ENCODE measurements at places on chromosomes 2 and 18.

- DNase-seq = no peak
Measured at GRCh38 chr2:12514631-12515437, 201.9 kb upstream of the TRIB2 start.

DNA sequence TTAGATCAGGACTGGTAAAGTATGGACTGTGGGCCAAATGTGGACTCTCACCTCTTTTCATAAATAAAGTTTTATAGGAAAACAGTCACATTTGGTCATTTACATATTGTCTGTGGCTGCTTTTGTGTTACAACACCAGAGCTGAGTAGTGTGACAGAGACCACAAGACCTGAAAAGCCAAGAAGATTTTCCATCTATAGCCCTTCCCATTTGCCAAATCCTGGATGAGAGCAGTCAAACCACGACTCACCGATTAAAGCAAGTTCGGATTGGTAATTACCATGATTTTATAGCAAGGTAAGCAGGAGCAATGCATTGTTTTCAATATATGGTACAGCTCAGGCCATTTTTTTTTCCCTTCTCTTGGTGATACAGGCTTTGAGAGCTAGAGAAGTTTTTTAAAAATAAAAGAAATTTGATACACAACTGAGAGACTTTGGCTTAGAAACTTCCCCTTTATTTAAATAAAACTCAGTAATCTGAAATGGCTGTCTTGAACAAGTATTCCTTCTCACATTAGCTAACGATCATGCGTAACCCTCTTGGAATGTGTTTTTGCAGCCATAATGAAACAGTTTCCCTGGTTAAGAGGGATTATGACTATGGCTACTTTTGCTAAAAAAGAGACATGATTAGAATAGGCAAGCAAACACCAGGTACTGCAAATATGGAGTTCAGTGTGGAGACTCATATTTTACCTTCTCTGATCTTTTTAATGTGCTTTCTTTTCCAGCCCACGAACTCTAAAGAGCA lies 9.5 kb upstream of the MALL start:
- no peak for DNase-seq

DNA sequence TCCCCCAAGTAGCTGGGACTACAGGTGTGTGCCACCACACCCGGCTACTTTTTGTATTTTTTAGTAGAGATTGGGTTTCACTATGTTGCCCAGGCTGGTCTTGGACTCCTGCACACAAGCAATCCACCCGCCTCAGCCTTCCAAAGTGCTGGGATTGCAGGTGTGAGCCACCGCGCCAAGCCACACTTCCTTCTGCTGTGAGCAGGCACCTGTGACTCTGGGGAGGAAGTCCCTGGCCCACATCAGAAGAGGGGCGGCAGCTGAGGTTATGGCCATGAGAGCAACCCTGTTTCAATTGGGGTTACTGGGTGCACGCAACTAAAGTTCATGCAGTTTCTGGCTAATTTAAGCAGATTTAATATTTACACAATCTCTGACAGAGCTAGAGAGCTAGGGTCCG lies 91.0 kb downstream of the PLB1 start:
- DNase-seq = no peak

GRCh38 chr2:8590938-8591337 lies 90.9 kb upstream of the ID2 start:
- DNase-seq = no peak

DNA sequence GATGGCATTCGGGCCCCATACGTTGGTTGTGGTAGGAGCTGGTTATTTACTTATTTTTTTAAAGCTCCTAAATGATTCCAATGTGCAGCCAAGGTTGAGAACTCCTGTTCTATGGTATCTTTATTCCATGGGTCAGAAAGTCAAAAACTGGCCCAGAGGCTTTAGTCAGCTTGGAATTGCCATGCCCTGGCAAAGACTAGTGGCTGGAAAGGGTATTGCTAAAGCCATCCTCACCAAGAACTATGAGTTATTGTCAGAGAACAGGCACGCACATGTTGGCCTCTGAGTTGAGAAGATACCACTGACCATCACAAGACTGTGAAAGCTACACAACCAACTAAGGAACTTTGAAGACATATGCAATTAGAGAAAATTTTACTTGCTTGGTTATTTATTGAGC lies 47.9 kb upstream of the ACMSD start:
- no peak for DNase-seq

DNA sequence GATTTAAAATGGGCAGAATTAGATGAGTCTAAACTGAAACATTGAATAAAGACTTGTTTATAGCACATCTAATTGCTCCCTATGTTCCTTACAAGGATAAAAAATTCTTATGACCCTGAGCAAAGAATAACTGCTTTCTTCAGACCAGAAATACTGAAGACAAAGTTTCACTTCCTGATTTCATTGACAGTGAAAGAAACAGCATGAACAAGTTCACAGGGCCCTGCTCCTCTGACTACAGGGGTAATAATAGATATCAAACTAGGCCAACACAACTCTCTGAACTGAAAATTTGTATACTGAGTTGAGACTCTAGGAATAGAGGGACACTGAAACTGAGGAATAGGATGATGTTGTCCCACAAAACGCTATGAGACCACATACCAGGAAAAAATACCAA lies 1383.3 kb upstream of the CDH2 start:
- DNase-seq = no peak

DNA sequence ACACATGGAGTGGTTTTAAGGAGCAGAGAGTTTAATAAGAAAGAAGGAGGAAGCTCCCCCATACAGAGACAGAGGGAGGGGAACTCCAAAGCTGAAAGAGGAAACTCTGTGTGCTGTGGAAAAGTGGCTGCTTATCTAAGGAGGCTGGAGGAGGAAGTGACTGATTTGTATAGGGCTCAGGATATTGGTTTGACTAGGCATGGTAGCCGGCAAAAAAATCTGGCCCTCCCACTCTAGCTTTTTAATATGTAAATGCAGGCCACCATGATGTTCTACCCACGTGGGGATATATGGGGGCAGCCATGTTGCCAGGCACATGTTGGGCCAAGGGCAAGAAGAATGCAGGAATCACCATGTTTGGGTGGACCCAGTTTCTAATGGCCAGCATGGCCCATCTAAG lies 64.3 kb downstream of the HNMT start:
- no peak for DNase-seq

DNA sequence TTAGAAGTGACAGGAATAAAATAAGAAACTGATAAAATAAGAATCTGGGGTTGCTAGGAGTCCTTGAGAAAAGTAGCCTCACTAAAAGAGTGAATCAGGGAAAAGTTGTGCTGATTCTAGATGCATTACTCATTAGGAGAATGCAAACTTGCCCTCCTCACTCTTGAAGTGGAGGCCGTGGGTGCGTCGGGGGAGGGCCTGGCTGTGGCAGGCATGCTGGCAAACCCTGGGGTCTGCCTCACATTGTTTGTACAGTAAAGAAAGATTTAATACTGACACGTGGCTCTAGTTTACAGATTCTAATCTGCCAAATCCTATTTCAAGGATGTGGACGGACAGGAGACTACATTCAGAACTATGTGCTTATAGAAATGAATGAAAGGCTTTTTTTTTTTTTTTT lies 41.9 kb downstream of the TANC1 start:
- no peak for DNase-seq

DNA sequence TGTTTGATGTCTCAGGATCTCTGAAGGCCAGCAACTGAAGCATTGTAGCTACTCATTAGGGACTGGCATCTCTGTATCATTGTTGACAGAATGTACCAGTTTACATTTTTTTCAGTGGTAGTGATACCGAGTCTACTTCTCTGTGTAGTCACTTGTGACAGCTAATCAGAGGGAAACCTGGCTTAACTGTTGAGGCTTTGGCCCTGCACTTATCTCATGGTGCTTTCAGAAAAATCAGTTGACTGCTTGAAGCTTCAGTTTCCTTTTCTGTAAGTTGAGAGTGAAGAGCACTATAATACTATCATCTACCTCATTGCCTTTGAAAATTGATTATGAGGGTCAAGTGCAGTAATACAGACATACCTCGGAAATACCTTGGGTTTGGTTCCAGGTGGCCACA lies 90.0 kb downstream of the COMMD1 start:
- DNase-seq = no peak

GRCh38 chr18:63146828-63147409 lies 172.7 kb downstream of the BCL2 start:
- no peak for DNase-seq

GRCh38 chr2:199019898-199020507 lies 437.7 kb downstream of the SATB2 start:
- DNase-seq = no peak

- no peak for DNase-seq
Measured at GRCh38 chr2:31563273-31563839, 17.4 kb downstream of the SRD5A2 start.

GRCh38 chr18:10169064-10169562 lies 255.3 kb downstream of the VAPA start:
- DNase-seq = no peak

- no peak for DNase-seq
Measured at GRCh38 chr2:57552885-57553284, 493.7 kb upstream of the VRK2 start.

DNA sequence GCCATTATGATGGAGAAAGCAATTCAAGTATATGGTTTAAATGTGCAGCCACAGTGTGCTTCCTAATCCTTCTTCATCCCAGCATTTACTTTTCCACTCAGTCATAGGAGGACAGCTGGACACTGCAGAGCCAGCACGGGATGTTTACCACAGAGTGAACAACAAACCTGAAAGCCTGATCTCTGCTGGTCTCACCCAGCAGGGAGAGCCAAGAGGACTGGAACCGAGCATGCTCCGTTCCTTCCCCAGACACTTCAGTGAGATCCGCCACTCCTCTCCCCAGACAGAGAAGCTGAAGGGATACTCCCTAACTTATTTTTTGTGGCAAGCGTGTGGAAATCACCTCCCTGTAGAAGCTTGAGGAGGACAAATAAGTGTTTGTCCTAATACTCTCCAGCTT lies 23.2 kb upstream of the GORASP2 start:
- no peak for DNase-seq

- DNase-seq = no peak
Measured at GRCh38 chr2:232937278-232937906, 67.3 kb downstream of the SNORC start.

- no peak for DNase-seq
Measured at GRCh38 chr2:46183426-46183825, 113.8 kb upstream of the EPAS1 start.

GRCh38 chr18:74722237-74722636 lies 124.6 kb downstream of the ZNF407 start:
- no peak for DNase-seq

DNA sequence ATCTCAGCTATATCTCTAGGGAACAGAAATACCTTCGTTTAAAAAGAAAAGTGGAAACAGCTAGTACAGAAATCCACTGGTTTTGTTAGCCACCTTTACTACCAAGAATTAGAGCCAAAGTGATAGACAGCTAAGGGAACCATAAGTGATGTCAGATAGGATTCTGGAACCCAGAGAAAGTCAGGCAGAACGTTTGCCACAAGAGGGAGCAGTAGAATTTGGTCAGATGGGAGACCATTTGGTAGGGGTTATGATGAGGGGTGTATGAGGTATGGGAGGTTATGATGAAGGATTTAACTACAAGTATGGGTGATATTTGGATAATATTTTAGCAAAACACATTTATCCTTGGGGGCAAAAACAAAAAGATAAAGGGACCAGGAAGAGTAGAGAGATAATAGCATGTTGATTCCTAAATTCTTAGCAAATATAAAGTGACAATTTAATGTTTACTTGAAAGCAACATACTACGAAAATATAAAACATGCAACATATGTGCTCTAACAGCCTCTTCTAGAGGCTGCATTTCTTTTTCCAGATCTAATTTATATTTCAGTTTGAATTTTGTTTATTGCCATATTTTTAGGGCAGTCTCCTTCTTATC lies 3.3 kb downstream of the SLC8A1 start:
- DNase-seq = no peak

DNA sequence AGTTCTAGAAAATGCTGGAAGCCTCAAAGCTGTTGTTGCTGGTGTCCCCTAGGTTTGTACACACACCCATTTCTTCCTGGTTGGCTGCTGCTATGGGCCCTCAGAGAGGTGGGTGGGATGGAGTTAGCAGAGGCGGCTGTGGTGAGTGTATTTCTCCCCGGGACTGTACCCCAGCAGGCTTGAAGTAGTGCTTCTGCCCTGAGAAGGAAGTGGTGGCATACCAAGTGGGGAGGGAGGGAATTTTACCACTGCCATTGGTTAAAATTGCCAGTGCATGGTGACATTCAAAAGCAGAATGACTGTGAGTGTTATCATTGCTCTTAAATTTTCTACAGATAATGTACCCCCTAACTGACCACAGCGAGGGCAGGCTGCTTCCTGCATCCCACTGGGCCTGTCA lies 125.6 kb upstream of the CAPN13 start:
- DNase-seq = no peak

- no peak for DNase-seq
Measured at GRCh38 chr2:219118504-219118903, 42.1 kb downstream of the NHEJ1 start.

- no peak for DNase-seq
Measured at GRCh38 chr2:31729442-31730092, 148.8 kb upstream of the SRD5A2 start.

GRCh38 chr2:227821043-227821942 lies 7.7 kb downstream of the CCL20 start:
- DNase-seq = no peak

GRCh38 chr2:171386627-171387026 lies 47.2 kb downstream of the METTL8 start:
- DNase-seq = no peak

GRCh38 chr2:182593394-182593975 lies 122.6 kb upstream of the DNAJC10 start:
- DNase-seq = no peak

GRCh38 chr2:109727929-109728447 lies 66.1 kb upstream of the RGPD5 start:
- DNase-seq = no peak

GRCh38 chr2:98761267-98761781 lies 30.4 kb upstream of the MGAT4A start:
- DNase-seq = no peak

GRCh38 chr2:70643715-70644114 lies 90.1 kb upstream of the TGFA start:
- no peak for DNase-seq

- DNase-seq = peak; percentile 3
Measured at GRCh38 chr2:64988420-64989125, 626 bp upstream of the SLC1A4 start.

GRCh38 chr2:74551942-74552913 lies 1.5 kb downstream of the LOXL3 start:
- DNase-seq = no peak

GRCh38 chr2:231800493-231801091 lies 14.3 kb downstream of the COPS7B start:
- no peak for DNase-seq

DNA sequence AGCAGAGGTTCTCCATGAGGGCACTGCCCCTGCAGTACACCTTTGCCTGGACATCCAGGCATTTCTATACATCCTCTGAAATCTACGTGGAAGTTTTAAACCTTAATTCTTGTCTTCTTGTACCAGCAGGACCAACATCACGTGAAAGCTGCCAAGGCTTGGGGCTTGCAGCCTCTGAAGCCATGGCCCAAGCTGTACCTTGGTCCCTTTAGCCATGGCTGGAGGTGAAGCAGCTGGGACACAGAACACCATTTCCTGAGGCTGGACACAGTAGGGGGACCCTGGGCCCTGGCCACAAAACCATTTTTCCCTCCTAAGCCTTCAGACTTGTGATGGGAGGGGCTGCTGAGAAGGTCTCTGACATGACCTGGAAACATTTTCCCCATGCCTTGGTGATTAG lies 32.8 kb upstream of the CCDC141 start:
- DNase-seq = no peak

GRCh38 chr2:241035818-241036396 lies 37.5 kb downstream of the SNED1 start:
- DNase-seq = peak; percentile 7
